Fibroblast of skin of back (primary cell): ENCODE measurements at places on chromosomes 3 and 15.

GRCh38 chr3:49648354-49649019 lies 25.7 kb upstream of the APEH start:
- no peak for DNase-seq

DNA sequence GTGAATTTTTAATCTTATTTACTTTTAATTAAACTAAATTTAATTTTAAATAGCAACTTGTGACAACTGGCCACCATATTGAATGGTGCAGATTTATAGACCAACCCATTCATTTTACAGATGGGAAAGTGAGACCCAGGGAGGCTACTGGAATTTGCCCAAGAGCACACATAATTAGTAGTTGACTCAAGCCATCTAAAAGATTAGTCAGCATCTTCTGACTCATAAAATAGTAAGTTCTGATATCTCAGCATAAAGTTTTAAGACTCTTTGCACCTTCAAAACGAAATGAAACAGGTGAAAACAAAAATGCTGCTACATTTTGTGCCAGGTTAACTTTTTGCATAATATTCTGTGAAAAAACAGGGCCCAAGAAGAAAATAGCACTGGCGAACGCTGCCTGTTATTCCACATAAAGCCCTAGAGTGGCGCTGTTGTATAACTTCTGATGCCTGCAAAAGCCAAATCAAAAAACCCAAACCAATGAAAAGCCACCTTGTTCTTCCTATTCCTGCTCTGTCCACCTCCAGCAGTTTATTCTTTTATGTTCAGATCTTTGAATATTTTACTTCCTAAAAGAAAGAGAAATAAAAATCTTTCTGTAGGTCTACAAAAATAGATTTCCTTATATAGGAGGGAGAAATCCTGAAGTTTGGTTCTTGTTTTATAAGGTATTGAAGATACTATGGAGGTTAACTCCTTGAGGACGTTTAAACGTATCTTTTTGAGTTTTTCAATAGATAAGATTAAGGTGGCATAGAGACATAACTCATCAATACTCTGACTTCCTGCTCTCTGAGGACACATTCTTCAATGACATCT lies 62.8 kb downstream of the OTOL1 start:
- peak; percentile 51 for DNase-seq

- peak; percentile 96 for DNase-seq
Observed at GRCh38 chr3:151305060-151305774, 11.4 kb downstream of the GPR87 start.

- peak; percentile 36 for DNase-seq
Observed at GRCh38 chr3:123392871-123393620, 55.8 kb downstream of the ADCY5 start.
